Inflammatory macrophage (primary cell): ENCODE measurements at places on chromosomes 16 and 17.

- peak; percentile 46 for DNase-seq
These were observed 1.1 kb downstream of the PHF12 start for GRCh38 chr17:28950017-28950751.

DNA sequence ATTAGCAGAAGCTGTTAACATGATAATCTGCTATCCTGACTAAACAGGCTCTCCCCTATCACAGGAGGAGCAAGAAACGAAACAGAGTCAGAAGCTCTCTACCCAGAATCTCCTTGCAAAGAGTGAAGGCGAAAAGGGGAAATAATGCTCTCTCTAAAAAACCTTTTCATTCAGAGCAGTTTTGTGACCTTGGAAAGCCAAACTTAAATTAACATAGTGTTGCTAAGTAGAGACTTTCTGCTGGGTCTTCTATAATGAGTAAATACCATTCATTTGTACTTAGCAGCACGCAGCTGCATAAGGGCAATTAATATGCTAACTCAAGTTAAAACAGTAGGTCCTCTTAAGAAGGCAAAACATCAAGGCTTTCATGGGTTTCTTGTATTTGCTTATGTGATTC, 101.7 kb upstream of the GPR139 start:
- no peak for DNase-seq

GRCh38 chr17:41585301-41586056, 1.2 kb downstream of the KRT14 start:
- DNase-seq: no peak

- DNase-seq: no peak
These were observed 363.3 kb downstream of the SEC14L1 start for GRCh38 chr17:77503916-77504651.

- no peak for DNase-seq
These were observed 29.4 kb upstream of the MLKL start for GRCh38 chr16:74729783-74730683.

- no peak for DNase-seq
These were observed 4.2 kb downstream of the PITPNA start for GRCh38 chr17:1558401-1558800.

DNA sequence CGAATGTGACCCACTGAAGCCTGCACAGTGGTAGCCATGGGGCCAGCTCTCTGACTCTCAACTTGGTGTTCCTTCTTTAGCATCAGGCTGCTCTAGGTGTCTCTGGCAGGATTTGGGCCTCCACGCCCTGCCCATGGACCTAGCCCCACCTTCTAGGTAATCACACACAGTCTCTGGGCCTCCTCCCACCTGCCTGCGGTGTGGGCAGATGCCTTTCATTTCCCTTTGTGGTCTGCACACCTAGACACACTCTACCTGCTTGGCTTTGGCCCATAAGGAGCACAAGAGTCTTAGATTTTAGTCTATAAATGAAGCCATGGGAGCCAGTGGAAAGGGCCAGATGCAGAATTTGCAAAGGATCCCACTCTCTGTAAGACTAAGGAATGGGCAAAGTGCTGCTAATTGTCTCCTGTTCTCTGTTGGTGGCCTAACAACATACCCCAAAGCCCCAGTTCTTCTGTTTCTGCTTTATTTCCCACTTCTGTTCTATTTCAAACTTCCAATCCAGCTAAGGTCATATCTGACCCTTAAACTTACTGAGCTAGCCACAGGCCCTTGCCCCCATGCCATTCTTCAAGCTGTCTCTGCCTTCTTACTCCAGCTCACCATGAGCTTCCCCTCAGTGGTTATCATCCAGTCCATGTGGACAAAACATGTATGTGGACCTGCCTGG, 7.2 kb upstream of the MFSD6L start:
- DNase-seq: no peak

DNA sequence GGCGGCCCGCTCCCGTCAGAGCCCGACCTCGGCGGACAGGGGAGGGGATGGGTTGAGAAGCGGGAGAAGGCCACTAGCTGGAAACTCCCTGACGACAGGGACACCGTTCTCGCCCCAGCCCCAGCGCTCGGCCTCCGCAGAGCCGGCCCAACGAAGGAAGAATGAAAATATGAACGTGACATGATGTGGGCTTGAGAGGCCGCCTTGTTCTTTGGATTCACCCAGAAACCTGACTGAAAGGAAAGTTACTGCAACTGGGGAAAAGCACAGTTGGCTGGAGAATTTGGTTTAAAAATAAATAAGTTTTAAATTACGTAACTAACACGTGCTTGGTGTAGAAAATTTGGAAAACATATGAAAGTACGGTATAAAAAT, 21.1 kb downstream of the NPTX1 start:
- peak; percentile 47 for DNase-seq

GRCh38 chr17:70021726-70022125, 53.3 kb upstream of the KCNJ16 start:
- no peak for DNase-seq

- no peak for DNase-seq
These were observed 69.3 kb downstream of the CRISPLD2 start for GRCh38 chr16:84889066-84889465.

DNA sequence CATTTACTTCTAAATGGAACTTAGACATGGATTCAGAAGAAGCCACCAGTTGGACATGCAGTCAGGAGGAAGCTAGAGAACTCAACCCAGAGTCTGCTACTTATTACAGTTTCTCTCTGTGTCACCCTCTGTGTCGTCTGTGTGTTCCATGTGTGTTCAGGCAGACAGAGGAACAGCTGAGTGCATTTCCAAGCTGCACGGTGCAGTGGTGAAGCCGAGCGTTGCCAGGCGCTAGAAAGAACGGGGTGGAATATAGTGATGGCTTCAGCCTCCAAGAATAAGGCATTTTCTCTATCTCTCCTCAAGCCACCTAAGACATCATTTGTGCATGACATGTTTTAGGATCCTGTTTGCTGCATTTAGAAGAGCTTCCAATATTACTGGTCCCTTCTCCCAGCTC, 101.1 kb upstream of the CCL2 start:
- no peak for DNase-seq

DNA sequence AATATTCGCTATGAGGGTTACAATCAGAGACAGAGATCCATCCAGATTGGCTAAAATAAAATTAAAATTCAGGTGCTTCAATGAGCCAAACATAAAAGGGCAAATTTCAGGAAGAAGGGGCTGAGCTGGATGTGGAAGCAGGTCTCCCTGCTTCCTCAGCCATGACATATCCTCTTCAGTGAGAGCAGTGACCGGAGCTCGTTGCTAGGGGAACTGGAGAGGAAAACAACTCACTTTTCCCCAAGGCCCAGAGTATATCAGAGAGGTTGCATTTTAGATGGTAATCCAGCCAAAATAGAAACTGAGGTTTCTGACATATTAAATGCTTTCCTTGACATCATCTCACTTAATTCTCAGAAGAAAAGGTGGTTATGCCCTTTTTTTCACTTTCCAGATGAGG, 503.5 kb downstream of the HS3ST4 start:
- no peak for DNase-seq

GRCh38 chr16:27852681-27853080, 210.8 kb downstream of the GSG1L start:
- DNase-seq: no peak

DNA sequence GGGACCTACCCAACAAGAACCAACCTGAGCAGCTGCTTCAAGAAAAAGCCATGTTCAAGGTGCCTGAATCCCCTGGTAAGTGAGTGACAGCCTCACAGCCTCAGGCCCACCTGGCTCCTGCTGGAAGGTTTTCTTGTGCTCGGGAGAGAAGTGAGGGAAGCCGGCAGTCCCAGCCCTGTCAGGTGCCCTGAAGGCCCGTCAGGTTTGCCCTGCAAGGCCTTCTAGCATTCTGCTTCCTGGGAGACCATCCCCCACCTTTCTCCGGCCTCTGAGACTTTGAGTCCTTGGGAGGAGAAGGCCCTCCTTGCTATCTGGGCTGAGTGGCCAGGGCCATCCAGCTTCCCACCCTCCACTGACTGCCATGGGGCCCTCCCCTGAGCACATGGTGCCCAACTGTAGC, 166.7 kb upstream of the ZNF267 start:
- DNase-seq: no peak

DNA sequence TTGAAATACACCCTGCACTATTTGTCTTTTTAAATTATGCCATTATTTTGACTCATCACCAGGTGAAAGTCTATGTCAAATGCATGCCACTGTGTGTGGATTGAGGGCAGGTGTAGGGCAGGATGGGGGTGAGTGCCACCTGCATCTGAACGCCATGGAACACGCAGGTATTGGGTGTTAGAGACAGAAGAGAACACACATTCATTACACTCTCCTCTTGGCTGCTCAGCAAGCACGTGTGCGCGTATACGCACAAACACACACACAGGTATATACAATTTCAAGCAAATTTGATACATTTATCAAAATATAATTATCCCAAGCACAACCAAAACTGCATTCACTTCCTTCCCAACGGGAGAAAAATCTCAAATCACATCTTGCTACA, 268.9 kb downstream of the NTN1 start:
- DNase-seq: no peak

DNA sequence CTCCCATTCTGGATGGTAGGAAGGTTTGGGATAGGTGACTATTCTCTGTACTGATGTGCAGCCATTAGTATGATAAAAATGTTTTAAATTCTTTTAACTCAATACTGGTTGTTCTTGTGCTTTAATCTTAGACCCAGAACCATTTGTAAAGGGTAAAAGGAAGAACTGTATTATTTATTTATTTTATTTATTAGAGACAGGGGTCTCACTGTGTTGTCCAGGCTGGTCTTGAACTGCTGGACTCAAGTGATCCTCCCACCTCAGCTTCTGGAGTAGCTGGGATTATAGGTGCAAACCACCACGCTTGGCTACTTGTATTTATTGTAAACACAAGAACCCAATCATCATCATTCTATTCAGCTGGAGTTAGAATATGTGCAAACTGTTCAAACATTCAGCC, 2.2 kb upstream of the MOSMO start:
- DNase-seq: no peak
